Right renal pelvis (tissue), 4 donors: ENCODE measurements at places on chromosomes 3 and 15. TPM values are rescaled to one million over a fixed set of nuclear protein-coding genes. Genes with fewer than 3 reads are reported as not detected.

Gene CCDC33
- 3.9 TPM for polyA plus RNA-seq

Gene FETUB
- 0.27 TPM for polyA plus RNA-seq

Gene CFAP20DC
- polyA plus RNA-seq, result 3.5 TPM

Gene MORC1
- 0.63 TPM for polyA plus RNA-seq

Gene UTS2B
- 0.93 TPM for polyA plus RNA-seq

Gene KCNAB1
- 2.8 TPM for polyA plus RNA-seq

Gene DPPA2
- 0.81 TPM for polyA plus RNA-seq

Gene BSN
- 1.8 TPM for polyA plus RNA-seq

DNA sequence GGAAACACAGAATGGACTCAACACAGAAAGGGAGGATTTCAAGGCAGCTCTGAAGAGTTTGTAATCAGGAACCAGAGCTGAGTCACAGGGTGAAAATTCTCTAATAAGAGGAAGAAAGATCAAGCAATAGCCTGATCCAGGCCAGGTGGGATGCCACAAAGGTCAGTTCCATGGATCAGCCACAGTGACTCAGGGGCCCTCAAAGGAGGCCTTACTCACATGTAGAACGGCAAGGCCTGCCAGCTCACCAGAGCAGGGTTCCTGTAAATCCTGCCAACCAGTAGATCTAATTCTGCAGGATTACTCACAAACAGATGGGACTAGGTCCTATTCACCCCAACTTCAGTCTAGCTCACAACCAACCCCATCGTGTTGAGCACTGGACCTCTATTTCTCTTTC lies 78.3 kb upstream of the PPP2R3A start:
- DNase-seq, result no peak

GRCh38 chr3:42712688-42713372 lies 10.2 kb upstream of the HHATL start:
- no peak for DNase-seq

DNA sequence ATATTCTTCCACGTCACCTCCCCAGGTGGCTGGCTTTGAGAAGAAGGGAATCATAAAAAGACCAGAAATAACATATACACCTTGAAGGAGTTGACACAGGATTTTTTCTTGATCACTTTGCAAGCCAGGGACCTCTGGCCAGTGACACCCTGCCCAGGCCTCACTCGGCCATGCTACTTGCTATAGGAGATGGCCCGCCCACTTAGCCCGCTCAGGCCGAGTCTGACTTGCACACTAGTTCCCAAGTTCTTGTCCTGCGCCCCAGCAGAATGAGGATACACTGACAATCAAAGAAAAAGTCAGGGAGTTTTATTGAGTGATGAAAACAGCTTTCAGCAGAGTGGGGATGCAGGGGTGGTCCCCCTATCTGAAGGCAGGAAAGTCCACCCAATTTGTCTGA lies 1046.1 kb upstream of the CFAP20DC start:
- no peak for DNase-seq

DNA sequence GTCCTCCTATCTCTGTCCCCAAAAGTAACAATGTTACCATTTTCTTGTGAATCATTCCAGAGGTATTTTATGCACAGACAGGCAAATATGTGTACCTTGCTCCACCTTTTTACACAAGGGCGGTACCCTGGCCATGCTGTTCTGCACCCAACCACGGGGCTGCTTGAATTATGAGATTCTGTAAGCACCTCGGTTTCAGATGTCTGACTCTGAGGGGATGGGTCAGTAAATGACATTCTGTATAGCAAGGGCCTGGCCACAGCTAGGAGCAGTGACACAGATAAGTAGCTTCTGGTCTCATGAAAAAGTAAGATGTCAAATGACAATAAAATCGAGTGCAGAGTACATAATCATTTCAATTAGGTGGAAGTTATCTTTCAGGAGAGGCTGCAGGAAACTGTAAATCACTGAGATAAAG lies 30.4 kb upstream of the FLNB start:
- no peak for DNase-seq

DNA sequence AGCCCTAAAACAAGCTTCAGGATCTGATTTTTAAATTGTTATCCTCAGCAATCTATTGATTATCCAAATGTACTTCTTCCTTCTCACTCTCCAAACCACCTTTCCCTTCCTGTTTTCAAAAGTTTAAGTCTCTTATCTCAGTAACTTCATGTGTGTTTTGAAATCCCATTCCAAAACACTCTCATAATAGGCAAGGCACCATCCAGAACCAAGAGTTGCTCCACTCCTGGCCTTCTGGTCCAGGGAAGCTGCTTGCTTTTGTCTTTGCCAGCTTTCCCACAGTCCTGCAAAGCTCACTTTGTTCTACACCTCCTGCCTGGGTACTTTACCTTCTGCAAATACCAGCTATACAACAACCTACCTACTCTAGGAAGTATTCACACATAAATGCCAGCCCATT lies 63.5 kb downstream of the MLH1 start:
- DNase-seq, result no peak

DNA sequence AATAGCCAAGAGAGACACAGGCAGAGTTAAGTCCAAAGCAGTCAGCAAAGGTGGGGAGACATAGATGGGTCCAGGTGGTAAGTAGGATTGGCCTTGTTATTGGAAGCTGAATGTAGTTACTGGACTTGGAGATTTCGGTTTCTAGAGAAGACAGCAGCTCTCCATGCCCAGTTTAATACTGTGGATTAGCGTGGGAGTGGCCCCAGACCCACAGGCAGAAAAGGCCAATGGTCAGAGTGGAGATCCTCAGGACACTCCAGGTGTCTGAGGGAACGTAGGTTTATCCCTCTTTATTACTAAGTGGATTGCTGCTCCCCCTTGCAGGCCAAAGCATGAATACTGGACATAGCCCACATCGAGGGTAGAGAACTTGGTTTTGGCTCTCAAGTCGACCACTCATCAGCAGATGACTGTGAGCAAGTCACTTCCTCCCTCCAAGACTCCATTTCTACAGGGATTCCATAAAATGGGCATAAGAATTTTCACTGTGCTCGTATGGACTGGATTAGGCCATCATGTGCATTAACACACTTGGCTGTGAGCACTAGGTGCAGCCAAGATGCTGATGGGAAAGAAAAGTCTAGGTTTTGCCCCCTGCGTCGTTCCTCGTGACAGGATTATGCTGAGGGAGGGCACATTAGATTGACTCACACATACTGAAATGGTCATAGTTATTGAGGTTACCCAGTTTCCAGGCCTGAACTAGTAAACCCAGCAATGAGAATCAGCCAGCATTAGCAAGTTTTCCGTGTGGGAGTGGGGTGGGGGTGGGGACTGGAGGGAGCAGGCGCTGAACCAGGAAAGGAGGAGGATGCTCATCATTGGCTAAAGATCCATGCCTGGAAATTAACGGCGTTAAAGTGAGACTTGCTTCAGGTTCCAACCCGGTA lies 225.2 kb upstream of the TPRG1 start:
- no peak for DNase-seq

GRCh38 chr3:127598841-127599570 lies 795 bp downstream of the MCM2 start:
- DNase-seq, result no peak

DNA sequence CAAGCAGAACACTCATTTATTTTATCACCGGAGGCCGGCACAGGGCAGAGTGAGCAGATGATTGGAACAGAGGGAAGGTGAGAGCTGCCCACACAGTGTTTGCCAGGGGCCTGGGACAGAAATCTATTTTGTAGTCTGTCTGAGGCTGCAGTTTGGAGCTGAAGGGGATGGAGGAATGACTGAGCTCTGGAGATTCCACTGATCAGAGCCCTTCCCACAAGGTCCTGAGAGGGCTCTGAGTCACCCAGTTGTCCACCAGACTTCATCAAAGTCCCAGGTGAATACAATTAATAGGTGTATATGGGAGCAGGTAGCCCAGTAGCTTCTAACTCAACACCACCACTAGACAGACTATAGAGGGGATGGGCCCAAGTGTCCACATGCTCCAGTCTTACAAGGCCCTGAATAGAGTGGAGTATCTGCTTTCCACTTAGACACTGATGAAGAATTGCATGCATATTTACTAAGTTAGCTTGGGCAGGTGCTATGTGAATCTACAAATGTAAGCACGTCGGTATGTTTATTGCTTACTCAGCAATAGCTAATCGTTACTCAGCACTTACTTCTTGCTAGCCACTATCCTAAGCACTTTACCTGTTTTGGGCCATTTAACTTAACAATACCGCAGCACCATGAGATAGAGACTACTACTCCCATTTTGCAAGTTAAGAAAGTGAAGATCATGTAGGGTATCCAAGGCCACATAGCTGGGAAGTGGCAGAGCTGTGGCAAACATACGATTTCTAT lies 2.7 kb upstream of the STARD5 start:
- DNase-seq, result no peak

DNA sequence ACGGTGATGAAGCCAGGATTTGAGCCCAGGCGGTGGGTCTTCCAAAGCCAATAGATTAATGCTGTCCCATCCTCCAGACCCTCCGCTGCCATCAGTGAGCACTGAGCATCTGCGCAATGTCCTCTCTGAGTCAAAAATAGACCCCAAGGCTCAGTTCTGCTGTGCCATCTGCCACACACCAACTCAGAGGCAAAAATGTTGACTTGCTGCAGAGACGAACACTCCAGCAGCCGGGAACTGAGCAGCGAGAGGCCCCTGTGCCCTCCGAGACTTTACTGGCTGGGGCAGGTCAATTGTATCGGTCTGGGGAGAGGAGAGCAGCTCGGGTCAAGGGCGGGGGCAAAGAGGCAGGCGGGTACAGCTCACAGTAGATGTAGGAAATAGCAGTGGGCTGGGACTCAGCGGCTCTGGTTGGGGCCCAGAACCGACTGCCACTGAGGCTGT lies 41.5 kb upstream of the ATP2B2 start:
- DNase-seq, result no peak

DNA sequence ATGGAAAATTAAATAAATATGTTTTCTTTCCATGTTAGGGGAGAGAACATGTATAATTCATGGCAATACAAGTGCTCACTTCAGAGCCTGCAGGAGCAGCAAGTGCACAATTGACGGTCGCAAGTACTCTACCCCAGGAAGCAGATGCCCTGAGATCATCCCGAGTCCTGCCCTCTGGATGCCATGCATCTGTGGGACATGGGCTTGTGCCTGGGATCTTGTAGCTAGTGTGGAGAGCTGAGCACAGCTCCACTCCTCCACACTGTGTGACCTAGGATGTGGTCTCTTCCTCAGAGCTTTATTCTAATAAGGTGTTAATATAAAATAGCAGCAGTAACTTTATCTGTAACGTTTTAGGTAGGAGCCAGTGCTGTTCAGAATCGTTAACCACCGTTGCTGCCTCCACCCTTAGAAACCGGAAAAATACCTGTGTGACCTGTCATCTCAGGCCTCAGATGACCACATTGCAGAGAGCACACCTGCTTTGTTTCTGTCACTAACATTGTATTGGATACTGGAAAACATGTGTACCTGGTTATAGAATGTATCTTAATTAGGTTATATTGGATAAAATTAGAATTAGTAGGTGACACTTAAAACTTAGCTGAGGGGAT lies 105.0 kb upstream of the GOLGA6L6 start:
- DNase-seq, result no peak

DNA sequence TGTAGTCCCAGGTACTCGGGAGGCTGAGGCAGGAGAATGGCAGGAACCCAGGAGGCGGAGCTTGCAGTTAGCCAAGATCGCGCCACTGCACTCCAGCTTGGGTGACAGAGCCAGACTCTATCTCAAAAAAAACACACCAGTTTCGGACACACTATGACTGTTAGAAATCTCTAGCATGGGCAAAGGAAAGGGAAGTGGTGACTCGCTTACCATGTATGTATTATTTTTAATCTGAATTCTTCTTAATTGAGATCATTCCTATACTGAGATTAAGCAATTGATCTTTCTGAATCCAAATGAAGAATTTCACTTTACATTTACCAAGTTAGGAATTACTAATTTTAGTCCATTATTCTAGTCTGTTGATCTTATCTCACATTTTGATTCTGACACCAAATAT lies 459.2 kb upstream of the ALCAM start:
- no peak for DNase-seq

- no peak for DNase-seq
These were observed 1.9 kb downstream of the GOLIM4 start for GRCh38 chr3:168093790-168094189.

DNA sequence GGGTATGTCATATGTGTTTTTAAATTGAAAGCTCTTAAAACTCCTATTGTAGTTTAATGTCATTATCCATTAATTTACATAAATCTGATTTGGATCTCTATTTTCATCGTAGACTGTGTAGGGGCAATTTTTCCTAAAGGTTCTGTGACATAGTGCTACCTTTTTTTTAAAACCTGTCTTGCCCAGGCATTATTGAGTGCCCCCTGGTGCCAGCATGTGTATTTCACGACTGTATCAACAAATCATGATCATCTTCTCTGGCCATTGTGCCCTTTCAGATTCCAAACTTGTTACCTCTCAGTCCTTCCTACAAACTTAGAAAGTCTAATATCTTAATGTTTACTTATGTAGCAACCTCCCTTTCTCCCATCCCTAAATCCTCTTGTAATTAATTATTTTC lies 97.2 kb upstream of the FLNB start:
- no peak for DNase-seq

DNA sequence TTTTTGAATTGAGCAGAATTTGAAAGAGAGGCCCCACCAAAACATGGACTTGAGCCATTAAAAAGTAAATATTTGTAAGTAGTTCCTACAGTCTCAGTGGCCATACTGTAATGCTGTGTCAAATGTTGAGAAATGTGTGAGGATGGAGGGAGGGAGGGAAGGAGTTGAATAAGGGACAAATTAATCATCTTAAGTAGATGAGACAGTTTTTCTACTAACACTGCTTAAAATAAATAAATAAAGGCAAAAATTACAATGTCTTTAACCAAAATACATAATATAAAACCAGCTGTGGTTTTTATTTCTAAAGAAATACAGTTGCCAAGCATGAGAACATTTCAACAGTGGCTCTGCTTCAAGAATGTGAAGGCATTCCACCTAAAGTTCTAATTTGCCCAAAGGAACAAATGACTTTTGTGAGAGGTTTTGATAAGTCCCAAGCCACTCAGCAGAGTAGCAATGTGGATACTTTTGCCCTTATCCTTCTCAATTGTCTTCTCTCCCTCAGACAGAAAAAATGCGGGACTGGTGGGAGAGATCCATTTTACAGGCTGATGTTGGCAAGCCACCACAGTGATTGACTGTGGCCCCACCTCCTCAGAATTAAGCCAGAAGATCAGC lies 427.0 kb upstream of the RARB start:
- no peak for DNase-seq

- peak; percentile 57 for DNase-seq
These were observed 93.9 kb upstream of the RASGRF1 start for GRCh38 chr15:79184465-79184892.

- no peak for DNase-seq
These were observed 4.2 kb downstream of the PARP15 start for GRCh38 chr3:122581622-122582021.

- no peak for DNase-seq
These were observed 5.5 kb downstream of the ZNF35 start for GRCh38 chr3:44654039-44654438.

- DNase-seq, result peak; percentile 51
These were observed 416 bp downstream of the PBRM1 start for GRCh38 chr3:52685285-52685708.
